NCI-H187 (cell line): ENCODE measurements at places on chromosomes 5 and 9.

GRCh38 chr5:139571966-139572365, 10.8 kb downstream of the UBE2D2 start:
- no peak for DNase-seq

- DNase-seq, result no peak
Measured at GRCh38 chr5:125813221-125813974, 609.8 kb upstream of the GRAMD2B start.

- DNase-seq, result no peak
Measured at GRCh38 chr9:81410201-81410600, 279.1 kb downstream of the TLE1 start.

GRCh38 chr9:7859701-7860334, 60.2 kb upstream of the DMAC1 start:
- DNase-seq, result no peak

DNA sequence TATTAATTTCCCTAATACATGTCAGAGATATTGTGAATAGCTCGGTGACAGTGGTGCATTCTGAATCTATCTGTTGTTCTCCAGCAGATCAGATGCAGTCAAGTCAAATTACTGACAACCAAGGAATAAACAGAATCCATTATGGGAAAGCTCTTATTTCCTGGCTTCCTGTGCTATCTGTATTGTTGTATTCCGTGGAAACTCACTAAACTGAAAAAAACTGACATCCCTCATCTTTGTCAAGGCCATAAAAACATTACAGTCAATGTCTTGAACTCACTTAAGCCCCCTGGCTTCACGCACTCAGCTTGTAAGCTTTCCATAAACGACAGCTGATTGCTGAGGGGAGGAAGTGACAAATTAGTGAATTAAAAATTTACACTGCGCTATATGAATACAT, 245.9 kb downstream of the CTNND2 start:
- no peak for DNase-seq

DNA sequence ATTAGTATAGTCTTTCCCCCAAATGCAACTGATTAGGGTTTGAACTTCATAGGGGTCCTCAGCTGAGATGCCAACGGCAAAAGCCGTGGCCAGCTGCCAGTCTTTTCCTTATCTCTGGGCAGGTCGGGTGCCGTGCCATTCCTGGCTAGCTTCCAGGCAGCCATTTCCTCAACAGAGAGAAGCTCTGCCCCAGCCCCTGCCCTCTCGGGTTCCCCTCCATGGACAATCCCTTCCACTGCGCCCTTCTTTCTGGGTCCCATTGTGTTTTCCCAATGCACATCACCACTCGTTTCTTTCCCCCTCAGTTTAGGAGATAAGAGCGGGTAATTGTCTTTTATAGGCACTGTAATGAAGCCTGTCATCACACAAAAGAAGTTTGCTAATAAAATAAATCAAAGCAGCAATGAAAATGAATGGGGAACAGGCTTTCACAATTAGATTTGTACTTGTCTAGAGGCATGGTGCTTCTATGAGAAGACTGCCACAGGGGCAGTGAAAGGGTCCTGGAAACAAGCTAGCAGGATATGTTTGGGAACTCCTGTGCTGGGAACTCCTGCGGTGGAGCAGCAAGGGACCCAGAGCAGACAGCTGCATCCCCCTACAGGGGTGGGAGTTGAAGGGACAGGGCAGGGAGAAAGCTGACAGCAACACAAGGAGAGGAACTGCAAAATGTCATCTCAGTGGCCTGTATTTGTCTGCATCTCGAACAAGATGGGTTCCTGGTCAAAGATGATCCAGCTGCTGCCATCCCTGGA, 48.0 kb upstream of the SAP30L start:
- no peak for DNase-seq

DNA sequence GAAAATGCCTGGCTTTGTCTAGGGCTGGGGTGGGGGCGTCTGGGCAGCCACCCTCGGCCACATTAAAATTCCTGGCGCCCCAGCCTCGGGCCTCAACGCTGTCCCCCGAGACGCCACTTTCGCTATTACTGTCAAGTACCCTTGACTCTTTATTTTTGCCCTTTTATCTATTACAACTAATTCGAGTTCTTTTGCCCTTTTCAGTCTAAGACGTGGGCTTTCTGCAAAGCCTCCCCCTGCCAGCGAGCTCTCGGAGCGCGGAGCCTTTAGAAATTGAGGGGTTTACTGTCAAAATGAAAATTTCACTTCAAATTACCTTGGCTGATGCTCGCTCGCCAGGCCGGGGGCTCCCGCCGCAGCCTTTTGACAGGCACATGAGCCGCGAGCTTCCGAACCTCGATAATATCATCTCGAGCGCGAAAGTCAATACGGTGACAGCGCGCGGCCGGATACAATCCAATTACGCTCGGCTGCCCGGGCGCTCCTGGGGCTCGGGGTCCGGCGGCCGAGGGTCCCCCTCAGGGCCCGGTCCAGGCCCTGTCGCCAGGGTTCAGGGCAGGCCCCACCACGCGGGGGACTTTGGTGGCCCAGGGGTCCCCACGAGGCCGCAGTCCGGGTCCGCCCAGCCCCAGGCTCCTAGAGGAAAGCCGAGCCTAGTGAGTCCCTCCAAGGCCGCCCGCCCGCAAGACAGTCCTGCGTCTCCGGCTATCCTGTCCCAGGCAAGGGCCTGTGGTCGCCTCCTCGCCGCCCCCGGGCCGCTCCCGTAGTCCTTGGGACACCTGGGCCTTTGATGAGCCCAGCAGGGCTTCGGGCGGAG, 6.7 kb downstream of the IRX4 start:
- DNase-seq, result no peak

DNA sequence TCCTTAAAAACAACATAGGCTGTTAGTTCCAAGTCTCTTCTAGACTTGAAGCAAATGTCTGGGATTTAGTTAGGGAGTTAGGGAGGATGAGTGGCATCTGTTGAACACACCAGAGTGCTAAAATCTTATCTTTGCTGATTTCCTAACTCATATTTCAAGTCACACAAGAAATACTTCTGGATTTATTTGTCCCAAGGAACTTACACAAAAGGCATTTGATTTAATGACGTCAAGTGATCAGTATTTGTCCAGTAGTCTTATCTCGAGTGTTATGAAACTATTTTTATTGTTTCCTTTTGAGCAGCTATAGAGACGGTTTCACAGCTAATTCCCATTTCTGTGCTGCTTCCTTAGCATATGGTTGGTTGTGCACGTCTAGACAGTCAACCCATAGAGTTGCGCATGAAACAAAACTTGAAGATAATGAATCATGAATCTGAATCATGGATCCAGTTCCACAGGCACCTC, 140.5 kb upstream of the TUT7 start:
- no peak for DNase-seq

GRCh38 chr9:129675620-129676019, 10.2 kb downstream of the PRRX2 start:
- DNase-seq, result no peak

DNA sequence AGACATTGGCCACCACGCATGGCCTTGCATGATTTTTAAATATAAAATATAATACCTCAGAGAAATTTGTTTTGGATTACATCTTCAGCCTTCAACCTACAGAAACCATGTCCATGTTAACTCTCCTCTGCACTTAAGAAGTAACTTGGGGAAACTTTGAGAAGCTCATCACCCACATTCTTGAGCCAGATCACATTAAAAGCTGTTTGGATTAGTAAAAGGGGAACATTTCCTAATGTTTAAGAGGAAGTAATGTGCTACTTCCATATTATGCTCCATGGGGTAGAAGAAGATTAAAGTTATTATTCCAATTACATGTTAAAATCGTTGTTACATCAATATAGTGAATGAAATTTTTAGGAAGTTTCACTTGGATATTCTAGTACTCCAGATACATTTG, 10.4 kb upstream of the CEP120 start:
- no peak for DNase-seq

DNA sequence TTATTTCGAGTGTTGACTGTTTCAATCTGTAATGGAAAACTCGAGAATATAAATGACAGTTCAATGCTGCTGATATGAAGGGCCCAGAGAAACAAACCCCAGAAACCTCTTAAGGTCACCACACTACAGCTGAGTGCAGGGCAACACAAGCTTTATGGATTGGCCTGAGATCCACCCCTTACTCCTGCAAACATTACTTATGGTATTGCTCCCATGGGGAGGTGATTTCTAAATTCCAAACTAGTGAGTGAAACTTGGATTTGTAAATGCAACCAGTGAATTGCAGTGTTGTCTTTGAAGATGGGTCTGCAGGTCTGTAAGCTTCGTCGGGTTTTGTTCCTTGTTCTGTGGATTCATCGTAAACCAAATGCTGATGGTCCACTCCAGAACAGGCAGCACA, 85.4 kb downstream of the NTRK2 start:
- DNase-seq, result no peak

DNA sequence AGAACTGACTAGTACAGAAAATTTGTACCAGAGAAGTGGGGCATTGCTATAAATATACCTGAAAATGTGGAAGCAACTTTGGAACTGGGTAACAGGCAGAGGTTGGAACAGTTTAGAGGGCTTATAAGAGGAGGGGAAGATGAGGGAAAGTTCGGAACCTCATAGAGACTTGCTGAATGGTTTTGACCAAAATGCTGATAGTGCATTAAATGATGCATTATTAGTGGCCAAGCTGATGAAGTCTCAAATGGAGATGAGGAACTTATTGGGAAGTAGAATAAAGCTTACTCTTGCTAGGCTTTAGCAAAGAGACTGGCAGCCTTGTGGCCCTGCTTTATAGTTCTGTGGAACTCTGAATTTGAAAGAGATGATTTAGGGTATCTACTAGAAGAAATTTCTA, 189.8 kb downstream of the FGF10 start:
- no peak for DNase-seq

GRCh38 chr9:99106044-99106375, 1.1 kb downstream of the TGFBR1 start:
- DNase-seq, result no peak

- no peak for DNase-seq
Measured at GRCh38 chr5:57072218-57072892, 101.5 kb upstream of the GPBP1 start.

- no peak for DNase-seq
Measured at GRCh38 chr9:136693490-136694162, 6.4 kb upstream of the AGPAT2 start.

DNA sequence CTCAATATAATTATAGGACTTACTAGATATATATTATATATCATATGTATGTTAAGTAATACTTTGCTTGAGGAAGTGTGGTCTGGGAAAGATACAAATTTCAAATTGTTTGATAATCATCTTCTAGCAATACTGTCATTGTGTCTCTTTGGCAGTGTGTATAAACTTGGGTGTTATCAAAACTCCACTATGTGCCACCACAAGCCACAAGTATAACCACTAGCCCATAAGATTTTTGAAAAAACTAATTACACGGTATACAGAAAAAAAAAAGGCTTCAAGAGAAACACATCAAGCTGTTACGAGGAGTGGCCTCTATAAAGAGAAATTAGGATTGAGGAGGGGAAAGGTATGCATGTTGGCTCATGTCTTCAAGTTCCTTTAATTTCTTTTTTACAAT, 44.7 kb upstream of the PCSK5 start:
- no peak for DNase-seq

GRCh38 chr5:76859591-76860247, 9.9 kb downstream of the S100Z start:
- no peak for DNase-seq

DNA sequence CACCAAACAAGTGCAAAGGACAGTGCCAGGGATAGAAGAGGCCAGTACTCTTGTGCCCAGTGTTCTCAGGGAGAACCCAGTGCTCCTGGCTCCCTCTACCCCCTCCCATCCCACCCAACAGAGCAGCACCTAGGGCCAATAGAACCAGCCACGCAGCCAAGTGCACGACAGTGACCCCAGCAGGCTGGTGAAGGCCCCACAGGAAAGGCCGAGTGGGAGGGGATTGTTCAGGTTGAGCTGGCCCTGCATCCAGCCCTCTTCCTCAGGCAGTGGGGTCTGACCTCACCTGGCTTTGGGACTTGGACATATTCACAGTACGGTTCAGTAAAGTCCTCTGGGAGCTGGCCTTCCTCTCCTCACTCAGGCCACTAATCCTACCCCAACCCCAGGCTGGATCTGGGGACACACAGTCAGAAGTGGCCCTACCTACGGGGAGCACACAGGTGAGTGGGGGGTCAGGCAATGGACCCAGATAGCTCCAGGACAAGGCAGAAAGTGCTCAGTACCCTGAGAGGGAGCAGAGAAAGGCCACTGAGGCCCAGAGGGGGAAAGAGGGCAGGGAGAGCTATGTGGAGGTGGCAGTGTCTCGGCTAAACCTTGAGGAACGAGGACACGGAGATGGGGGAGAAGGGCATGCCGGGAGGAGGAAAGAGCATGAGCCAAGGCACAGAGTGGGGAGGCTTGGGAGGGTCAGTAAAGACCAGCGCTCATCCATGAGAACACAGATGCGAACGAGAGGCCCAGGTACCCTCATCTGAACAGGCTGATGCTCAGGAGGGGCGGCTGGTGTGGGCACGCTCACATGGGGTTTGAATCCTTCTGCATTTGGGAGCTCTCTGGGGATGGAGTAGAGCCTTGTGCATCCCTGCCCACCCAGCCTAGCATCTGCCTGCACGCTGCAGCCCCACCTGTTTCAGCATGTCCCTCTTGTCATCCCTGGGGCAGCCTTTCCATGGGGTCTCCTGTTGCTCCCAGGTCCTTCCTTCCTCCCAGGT, 25.6 kb downstream of the POLR1E start:
- no peak for DNase-seq

- DNase-seq, result no peak
Measured at GRCh38 chr9:126989847-126990842, 75.6 kb downstream of the RALGPS1 start.

- no peak for DNase-seq
Measured at GRCh38 chr9:129762985-129763926, 10.4 kb upstream of the PTGES start.

DNA sequence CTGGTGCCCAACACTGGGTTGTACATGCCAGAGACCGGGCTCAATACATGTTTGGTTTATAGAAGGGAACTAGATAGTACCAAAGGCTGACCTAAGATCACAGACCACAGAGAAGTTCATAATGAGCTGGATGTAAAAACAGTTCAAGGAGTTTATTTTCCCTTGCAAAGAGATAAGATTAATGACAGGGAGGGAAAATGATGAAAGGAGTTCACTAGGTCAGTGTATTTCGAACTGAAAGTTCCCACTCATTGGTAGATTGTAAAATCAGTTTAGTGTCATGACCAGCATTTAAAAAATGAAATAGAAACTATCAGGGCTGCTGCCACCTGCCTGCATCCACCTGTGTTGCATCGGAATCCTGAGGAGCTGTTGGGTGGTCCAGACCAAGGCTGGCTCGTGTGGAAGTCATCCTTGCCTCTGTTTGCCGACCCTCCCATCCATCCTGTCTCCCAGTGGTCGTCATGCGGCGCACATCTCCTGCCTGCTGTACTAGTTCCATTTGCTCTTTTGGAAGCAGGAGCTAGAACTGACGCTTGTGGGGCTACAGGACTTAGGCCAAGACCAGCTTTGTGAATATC, 21.1 kb downstream of the TBC1D2 start:
- no peak for DNase-seq

DNA sequence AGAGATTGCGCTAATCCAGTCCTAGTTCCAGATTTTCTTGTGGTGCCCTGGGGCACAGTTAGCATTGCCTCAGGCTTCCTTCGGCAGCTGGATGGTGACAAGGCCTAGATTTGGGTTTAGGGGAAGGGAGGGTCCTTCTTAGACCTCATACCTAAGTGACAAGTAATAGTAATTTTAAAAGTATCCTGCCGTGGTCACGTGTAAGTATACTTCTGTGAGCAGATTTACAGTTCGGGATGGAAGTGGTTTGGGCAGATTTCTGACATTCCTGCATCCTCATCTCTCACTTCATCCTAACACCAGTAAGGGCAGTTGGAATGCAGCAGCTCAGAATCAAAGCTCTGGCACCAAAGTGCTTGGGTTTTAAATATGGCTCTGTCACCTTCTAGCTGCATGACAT, 71.6 kb downstream of the LRRC70 start:
- no peak for DNase-seq
